IMR-90 (cell line): ENCODE measurements at places on chromosomes 7 and 10.

DNA sequence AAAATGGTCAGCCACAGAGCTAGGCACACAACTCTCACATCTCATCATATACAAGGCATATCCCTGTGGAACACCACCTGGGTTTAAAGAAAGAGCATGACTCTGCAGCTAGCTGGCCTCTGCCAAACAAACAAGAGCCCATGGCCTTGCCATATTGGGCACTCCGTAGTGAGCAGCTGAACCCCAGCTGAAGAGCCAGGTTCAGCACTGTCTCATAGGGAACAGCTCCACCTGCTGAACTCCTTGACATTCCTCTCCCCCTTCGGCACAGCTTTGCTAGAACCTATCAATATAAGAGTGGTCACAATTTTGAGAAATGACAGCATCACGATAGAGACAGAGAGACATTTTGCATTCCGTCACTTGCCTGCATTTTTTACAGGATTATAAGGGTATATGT, 20.0 kb downstream of the SORCS1 start:
- DNase-seq, result no peak

GRCh38 chr7:92629779-92630178, 39.6 kb upstream of the FAM133B start:
- DNase-seq, result no peak

DNA sequence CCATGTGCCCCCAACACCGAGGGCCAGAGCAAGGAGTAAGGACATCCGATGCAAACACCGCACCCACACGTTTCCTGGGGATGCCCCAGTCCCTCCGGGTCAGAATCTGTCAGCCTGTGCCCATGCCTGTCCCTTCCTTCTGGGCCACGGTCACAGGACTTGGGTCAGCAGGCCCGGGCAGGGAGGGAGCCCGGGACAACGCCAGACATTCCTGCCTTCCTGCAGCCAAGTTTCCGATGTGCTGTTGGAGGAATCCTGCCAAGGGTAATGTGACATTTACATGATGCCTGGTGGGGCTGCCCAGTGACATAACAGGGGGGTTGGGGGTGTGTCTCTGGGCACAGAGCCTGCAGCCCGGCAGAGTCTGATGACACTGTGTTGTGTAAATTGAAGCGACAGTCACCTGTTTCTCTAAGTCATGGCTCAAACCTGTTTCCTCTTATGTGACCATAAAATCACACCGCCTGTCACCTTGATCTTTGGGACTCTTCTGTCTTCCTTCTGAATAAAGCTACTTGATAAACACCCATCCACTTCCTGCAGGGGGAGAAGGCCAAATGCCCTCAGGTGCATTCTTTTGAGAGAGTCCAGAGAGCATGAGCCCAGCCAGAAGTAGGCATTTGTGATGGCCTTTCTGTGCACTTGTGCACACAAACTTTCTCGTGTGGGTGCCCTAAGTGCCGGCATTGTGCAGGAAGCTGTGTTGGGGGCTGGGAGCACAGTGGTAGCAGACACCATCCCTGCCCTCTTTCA, 175.3 kb upstream of the RHEB start:
- no peak for DNase-seq

GRCh38 chr7:132049462-132050304, 493.3 kb upstream of the PODXL start:
- DNase-seq, result peak; percentile 17

- DNase-seq, result peak; percentile 36
These were observed 104.6 kb upstream of the TNRC18 start for GRCh38 chr7:5528071-5528814.

GRCh38 chr7:55211726-55212125, 153.4 kb upstream of the LANCL2 start:
- DNase-seq, result no peak

DNA sequence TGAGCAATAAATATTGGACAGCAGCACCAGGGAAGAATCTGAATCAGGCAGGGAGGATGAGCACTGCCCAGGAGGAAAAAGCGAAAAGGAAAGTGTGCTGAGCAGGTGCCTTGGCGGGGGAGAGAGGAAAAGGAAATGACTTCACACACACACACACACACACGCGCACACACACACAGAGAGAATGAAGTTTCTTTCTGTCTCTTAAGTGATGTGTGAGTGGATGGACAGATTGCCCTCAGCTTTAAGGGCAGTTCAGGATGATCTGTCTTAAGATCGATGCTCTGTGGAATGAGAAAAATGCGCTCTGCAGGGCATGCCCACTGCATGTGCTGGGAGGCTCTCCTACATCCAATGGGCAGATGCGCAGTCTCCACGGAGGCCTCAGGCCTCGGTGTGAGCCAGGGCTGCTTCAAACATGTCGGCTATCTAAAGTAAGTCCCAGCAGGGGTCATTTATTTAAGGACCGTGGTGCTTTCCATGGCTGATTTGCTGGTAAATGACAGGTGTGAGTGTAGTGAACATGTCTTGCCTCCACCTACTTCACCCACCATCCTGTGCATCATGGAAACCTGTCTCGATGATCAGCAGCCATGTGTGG, 2.5 kb upstream of the ACBD5 start:
- peak; percentile 82 for DNase-seq

GRCh38 chr7:30625283-30625682, 30.6 kb downstream of the GARS1 start:
- no peak for DNase-seq
